ENCODE measurements at places on chromosomes 12 and 14.

DNA sequence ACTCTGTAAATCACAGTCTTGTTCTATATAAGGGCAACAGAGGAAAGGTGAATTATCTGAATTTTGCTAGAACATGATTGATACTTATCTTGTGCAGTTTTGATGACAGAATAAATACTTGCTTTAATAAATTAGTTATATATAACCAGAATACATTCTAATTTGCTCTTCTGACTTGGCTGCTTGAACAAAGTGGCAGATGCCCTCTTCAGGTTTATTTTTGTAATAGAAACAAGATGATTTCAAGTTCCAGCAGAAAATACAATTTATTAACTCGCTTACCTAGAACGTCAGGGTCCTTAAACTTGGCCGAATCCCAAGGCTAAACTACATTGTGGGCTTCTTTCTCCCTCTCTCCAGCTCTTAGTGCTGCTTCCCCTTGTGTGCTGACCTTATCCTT is 57.6 kb upstream of the SSTR1 start:
- no peak for DNase-seq

DNA sequence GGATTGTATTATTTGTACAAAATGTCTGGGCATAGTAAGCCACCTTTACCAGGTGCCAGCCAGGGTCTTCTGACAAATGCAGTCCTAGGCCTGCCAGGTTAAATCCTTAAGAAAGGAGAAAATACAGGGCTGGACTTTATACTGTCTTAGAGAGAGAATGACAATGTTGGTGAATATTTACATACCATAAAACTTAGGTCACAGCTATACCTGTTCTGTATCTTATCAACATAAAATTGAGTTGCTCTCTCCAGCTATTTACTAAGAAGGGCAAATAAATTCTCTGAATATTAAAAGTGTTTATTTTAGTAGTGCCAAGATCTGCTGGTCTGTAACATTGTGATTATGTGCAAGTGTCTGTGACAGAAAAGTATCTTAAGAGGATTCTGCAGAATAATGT is 971.1 kb downstream of the AACS start:
- no peak for DNase-seq

DNA sequence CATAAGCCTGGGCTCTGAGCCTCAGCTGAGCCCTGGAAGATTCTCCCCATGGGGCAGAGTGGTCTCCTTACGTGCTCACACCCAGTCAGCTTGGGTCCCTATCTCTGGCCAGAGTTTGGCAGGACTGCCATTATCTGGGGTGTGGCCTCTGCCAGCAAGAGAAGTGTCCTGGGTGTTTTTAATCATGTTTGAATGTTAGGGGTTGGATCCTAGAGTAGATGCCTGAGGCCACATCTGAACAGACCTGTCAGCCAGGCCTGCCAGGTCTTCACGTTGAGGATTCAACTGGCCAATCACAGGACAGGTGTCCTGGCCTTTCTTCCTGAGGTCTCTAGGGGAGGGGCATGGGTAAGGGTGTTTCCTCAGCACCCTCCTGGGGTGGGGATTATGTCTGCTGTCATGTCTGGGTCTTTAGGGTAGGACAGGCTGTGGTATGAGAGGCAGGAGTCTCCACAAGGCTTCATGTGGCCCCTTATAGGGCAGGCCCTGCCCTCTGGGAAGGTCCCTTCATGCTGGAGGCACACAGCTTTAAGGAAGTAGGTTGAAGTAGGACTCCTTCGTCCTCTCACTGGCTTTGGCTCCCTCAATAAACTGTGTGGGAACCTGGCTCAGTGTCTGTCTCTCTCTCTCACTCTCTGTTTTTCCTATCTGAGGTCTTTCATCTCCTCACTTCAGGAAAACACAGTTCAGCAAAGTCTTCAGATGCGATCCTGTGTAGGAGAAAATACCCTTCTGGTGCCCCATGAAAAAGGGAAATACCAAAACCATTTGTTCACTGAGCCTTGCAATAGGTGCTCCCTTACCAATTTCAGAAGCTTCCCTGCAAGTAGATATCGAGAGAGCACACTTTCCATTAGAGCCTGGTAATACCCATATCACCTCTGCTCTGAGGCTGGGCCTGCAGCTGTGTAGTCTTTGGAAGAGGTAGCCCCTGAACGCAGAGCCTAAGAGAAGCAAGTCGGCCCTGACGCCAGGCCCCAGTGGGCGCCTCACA is 6.7 kb upstream of the FITM1 start:
- DNase-seq: no peak

DNA sequence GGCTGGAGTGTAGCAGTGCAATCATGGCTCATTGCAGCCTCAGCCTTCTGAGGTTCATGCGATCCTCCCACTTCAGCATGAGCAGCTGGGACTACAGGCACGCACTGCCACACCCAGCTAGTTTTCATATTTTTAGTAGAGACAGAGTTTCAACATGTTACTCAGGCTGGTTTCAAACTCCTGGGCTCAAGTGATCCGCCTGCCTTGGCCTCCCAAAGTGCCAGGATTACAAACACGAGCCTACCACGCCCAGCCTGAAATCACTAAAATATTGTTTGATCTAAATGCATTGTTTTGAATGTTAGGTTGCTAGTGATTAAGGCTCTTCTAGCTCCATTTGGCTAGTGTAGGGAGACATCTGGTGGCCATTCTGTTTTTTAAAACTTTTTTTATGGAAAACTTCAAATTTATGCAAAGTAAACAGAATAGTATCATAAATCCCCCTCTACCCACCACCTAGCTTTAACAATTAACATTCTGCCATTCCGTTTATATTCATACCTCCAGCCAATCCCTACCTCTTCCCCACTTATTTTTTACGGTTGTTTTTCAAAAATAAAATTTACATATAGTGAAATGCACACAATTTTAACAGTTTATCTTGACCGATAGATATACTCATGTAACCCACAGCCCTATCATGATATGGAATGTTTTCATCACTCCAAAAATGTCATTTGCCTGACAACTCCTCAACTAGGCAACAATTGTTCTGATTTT is 37.8 kb downstream of the MYO1H start:
- no peak for DNase-seq

DNA sequence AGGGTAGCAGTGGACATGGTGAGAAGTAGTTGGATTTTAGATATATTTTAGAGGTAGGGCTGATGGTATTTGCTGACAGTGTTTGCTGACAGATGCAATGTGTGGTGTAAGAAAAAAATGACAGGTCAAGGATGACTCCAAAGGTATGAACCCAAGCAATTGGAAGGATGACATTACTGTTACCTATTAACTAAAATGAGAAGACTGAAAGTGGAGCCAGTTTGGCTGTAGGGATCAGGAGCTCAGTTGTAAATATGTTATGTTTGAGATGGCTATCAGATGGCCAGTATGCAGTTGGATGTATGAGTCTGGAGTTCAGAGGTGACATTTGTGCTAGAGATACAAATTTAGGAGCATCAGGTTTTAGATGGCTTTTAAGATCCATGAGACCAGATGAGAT is 17.4 kb upstream of the SERPINA6 start:
- no peak for DNase-seq

DNA sequence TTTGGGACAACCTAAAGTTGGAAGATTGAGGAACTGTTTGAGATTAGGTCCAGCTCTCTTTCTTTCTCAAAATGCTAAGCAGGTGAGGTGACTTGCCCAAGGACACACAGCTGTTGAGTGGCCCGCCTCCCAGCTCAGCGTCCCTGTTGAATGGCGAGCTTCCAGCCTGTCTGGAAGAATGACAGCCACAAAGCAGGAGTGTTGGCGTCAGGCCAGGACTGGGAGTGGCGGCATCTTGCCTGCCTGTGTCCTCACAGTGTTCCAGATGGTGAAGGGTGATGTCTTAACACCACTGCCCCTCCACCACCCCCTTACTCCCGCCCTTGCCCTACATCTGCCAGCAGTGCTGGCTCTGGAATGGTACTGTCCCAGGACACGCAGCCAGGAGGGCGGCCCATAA is 4.4 kb upstream of the CEBPE start:
- no peak for DNase-seq

Measured in stimulated activated CD8-positive, alpha-beta memory T cell treated with anti-CD3 and anti-CD28 coated beads, Interleukin-7, amount 100 ng/mL, for 1 hour (primary cell).